ENCODE measurements at places on chromosomes 3 and 15. TPM values are rescaled to one million over a fixed set of nuclear protein-coding genes. Genes with fewer than 3 reads are reported as not detected.

DNA sequence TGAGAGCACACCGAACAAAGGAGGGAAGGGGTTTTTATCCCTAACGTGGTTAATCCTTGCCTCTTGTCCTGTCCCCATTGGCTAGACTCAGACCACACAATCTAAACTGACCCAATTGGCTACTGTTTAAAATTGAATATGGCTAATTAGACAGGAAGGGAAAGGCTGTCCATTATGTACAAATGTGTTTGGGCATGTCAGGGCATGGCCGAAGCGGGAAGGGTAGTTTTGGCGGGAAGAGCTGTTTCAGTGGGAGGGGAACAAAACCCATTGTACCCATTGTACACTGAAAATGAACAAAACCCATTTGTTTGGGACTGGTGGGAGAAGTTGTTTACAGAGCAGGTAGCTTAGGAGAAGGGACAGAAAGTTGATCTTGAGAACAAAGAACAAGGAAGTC is 330.9 kb upstream of the POU1F1 start:
- DNase-seq = no peak

DNA sequence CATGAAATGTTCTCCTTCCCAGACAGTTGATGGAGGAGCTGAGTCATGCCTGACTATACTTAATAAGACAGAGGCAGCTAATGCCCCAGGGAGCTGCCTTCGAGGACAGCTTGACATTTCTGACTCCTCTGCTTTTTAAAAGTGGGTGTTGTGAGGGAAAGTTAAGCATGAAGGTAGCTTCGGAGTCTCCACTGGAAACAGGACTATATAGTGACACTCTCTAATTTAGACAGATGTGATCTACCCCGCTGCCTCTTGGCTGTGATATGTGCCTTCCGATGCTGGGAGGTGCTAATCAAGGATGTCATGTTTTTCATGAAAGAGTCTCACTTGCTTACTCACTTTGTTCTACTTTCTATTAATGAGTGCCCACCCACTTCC is 72.7 kb downstream of the IL1RAP start:
- peak; percentile 45 for DNase-seq

GRCh38 chr3:40366203-40367162 is 20.5 kb upstream of the ENTPD3 start:
- DNase-seq = no peak

DNA sequence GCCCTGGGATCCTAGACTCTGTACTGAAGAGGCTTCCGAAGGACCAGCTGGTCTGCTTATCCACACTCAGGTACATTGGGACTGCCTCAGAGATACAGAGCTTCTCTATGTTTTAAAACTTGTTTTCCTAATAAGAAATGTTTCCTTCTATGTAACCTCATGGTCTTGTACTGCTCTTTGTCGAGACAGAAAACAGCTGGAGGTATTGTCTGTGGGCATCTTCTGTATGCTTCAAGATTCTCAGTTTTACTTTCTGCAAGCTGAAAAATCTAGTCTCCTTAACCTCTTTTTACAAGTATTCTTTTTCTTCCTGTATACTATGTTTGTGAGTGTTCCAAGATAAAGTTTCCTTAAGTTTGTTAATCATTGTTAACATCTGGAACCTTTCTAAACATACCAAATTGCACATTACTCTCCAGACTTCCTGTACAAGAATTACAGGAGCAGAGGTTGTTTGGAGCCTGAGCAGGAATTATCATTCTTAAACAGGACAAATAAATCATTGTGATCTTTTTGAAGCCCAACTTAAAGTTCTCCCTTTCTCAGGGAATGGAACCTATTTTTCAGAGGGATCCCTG is 358.3 kb upstream of the CFAP20DC start:
- DNase-seq = no peak

DNA sequence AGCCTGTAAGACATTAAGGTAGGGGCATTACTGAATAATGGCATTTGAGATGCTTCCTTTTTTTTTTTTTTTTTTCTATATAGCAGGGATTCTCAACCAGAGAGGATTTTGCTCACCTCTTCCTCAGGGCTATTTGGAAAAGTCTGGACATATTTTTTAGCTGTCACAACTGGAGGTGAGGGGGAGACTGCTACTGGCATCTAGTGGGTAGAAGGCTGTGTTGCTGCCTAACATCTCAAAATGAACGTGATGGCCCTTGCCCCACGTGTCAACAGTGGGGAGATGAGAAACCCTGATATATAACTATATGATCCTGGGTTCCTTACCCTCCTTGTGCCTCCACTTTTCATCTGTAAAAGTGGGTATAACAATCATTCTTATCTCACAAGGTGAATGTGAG is 71.9 kb downstream of the CADPS start:
- no peak for DNase-seq

- no peak for DNase-seq
These were observed 180.7 kb upstream of the GRM7 start for GRCh38 chr3:6680119-6680806.

DNA sequence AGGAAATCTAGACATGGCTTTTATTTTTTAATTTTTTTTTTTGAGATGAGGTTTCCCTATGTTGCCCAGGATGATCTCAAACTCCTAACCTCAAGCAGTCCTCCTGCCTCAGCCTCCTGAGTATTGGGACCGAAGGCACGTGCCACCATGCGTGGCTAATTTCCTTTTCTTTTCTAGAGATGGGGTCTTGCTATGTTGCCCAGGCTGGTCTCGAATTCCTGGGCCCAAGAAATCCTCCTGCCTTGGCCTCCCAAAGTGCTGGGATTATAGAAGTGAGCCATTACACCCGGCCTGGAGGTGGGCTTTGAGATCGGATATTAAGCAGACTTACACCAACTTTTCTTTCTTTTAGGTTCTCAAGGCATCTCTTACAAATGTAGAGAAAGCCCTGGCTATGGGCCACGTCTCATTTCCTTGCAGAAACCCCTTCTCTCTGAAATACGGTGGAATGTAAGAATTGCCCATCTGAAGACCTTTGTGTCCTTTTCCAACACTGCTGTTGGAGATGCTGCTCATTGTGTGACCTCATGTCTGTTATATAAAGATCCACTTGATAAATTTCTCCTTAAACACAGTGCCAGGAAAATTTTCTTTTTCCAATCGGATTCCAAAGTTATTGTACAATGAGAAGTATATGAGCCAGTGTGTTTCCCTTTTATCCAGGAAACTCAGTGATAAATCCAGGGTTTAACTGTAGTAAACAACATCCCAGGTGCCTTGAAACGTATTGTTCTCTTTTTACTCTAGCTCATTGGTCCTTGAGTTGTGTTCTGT is 36.8 kb upstream of the CFAP161 start:
- DNase-seq = no peak

DNA sequence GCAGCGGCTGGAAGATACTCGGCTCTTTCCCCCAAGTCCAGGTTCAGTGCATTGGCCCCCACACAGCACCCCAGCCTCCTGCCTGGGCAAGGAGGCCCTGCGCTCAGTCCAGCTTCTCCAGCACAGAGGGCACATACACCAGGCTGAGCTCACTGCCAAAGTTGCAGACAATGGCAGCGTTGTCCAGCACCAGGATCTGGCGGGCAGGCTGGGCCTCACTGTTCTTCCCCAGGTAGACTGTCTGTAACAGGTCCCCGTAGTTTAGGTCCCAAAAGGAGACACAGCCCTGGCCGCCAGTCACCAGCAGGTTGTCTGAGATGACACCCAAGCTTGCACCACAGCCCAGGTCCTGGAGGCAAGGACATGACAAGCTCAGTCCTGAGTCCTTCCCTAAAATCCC is 32.9 kb downstream of the PTPN23 start:
- no peak for DNase-seq

- DNase-seq = no peak
These were observed 533.4 kb downstream of the FOXP1 start for GRCh38 chr3:71050166-71050537.

GRCh38 chr15:81265256-81265943 is 58.5 kb downstream of the STARD5 start:
- DNase-seq = no peak

- DNase-seq = peak; percentile 34
These were observed at the start of gene C2CD4B for GRCh38 chr15:62165104-62165792. TSS of gene C2CD4B (minus strand) at chr15:62165285. CDS start at chr15:62164984, 301 bp downstream.

DNA sequence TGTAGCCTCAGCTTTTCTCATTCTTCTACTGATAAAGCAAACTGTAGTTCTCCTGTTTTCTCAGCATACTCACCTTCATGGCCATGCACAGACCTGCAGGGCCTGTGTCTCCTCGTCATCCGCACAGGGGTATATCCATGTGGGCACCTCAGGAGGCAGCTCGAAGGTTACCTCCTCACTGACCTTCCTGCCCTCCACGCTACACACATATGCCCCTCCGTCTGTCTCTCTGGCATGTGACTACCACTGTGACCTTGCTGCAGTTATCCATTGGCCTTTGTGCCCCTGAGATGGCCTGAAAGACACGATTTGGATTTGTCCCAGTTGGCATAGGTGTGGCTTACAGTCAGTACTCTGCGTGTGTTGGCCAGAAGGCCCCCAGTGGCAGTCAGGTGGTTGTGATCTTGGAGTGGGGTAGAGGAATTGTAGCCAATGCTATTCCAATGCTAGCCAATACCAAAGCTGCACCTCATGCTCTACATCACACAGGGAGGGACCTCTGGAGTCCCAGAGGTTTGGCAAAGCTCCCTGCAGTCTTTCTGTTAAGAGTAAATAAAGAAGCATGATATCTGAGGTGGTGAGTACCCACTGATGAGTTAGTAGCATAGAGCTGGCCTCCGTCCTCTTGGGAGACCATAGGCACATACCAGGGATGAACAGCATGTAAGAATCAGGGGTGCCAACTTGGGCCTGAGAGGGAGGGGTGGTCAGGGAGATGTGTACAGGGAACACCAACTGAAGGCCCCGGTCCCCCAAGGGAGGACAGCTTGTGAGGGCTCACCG is 143.4 kb downstream of the EEFSEC start:
- peak; percentile 5 for DNase-seq

DNA sequence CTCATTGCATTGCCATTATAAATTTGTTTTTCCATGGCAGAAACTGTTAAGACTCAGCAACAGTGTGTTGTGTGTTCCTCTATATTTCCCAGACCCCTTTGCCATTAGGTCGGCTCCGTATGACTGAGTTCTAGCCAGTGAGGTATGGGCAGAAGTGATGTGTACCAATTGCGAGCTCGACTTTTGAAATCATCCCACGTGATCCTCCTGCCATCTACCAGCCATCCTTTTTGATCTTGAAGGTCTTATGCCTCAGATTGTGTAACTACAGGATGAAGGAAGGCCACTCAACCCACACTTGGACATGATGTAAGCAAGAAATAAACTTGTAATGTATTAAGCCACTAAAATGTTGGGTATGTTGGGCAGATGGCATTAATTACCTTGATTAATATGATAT is 562.3 kb downstream of the PDCD6IP start:
- no peak for DNase-seq

GRCh38 chr3:78858174-78858573 is 909.6 kb downstream of the ROBO1 start:
- DNase-seq = no peak

GRCh38 chr15:38563723-38564519 is 693 bp downstream of the RASGRP1 start:
- peak; percentile 89 for DNase-seq

- DNase-seq = no peak
These were observed 63.9 kb downstream of the PGPEP1L start for GRCh38 chr15:98943601-98944151.

GRCh38 chr3:61463191-61463590 is 98.2 kb upstream of the PTPRG start:
- DNase-seq = no peak

DNA sequence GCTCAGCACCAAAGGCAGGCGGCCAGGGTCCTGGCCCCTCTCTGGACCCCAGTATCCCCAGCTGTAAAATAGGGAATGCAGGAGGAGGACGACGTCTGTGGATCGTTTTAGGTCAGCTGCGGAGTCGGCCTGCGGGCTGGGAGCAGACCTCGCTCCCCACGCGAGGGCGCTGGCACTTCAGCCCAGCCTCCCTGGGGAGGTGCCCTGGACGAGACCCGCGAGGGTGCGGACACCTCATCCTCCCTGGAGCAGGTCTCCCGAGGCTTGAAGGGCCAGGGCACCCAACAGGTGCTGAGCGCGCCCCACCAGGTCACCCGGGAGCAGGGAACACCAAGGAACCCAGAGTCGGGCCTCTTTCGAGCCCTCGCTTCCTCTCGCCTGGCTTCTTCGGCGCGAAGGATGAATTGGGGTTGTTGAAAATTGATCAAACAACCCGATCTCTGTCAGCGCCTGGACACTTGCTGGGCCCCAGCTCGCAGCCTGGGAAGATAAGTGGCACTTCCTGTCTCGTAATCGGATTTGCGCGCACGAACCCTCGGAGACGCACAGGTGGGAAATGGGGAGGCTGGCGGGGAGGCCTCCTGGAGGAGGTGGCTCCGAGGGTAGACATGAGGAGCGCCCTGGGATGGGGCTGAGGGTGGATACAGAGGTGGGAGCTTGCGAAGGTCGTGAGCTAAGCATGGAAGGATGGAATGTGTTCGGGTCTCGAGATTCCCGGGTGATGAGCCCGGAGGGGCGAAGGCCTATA is 588 bp upstream of the VIPR1 start:
- peak; percentile 70 for DNase-seq

DNA sequence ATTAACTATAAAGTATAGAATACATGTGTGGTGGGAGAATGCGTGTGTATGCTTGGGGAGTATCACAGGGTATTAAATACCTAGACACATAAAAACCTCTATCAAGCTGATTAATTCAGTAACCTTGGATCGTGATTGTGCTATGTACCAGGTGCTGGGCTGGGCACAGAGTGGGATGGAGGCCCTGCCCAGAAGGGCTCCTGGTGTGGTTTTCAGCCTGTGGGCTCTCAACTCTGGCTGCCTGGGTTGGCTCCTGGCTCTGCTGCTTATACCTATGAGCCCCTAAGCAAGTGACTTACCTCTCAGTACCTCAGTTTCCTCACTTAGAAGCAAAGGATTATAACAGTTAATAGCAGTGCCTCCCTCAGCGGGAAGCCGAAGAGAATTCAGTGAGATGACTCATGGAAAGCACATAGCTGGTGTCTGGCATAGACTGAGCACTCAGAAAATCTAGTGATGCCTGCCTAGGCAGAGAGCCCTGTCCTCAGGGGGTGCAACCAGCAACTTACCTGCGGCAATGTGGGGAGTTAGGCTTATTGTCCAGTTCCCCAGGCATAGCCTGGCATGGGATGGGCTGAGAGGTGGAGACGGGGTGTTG is 90.6 kb upstream of the MYZAP start:
- DNase-seq = no peak

GRCh38 chr3:124858275-124858674 is 28.9 kb downstream of the ITGB5 start:
- no peak for DNase-seq

Gene AP3B2
- total RNA-seq = not detected

Gene BCHE
- not detected for total RNA-seq

Gene ATP8B4
- 19.9 TPM for total RNA-seq

Gene RASGRF1
- not detected for total RNA-seq

Gene MAP1A
- total RNA-seq = 9.3 TPM

Gene PLA2G4E
- total RNA-seq = not detected

Gene FBXW12
- not detected for total RNA-seq

Gene CPN2
- not detected for total RNA-seq

Gene BUB1B
- total RNA-seq = 73.8 TPM

Gene HDAC11
- total RNA-seq = 3.6 TPM

Gene CKMT1A
- not detected for total RNA-seq

Gene MINAR1
- total RNA-seq = 0.30 TPM

Gene COL8A1
- total RNA-seq = 0.13 TPM

Gene GPR27
- total RNA-seq = 3.1 TPM

Gene SNRPA1
- total RNA-seq = 113 TPM

Gene PLCL2
- 38.9 TPM for total RNA-seq

All from activated CD4-positive, alpha-beta memory T cell treated with anti-CD3 and anti-CD28 coated beads, Interleukin-2, amount 10 ng/mL, durations not matched to agents 7 days and 5 days (primary cell).